ENCODE measurements at places on chromosomes 11 and 22.

GRCh38 chr22:45481661-45482060, 21.0 kb upstream of the FBLN1 start:
- no peak for DNase-seq

DNA sequence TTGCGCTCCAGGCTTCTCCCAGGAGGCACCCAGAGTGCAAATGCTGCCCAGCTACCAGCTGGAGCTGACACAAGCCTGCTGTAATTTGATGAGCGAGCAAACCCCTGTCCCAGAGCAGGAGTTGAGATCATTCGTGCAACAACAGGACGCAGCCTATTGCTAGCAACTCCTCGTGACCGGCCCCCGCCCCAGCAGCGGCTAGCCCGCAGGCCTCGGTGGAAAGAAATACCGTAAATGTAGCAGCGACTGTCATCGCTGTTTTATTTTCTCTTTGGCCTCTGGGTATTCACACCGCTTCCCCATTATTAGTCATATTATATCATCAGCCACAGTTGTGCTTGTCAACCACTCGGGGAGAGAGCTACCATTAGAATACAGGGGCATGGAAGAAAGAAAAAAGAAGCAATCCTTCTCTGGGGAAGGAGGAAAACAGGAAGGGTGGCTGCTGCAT, 59.2 kb upstream of the ATXN10 start:
- peak; percentile 97 for DNase-seq

GRCh38 chr22:30338802-30339201, 12.1 kb upstream of the TBC1D10A start:
- DNase-seq = no peak

DNA sequence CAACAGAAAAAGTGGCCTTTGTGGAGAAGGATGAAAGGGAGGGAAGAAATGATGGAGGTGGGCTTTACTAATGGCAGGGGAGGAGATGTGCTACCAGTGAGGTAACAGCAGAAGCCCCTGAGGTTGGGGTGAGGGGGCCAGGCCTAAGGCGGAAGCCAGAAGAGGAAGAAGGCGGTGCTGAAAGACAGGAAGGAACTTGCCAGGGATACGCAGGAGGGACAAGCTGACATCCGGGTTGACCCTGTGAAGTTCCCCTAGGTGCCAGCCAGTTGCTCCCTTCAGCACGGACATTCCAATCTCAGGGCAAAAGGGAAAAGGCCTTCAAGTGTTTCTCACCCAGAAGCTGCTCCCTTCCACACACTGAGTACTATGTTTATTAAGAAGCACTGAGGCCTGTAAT, 2.3 kb upstream of the TIRAP start:
- no peak for DNase-seq

DNA sequence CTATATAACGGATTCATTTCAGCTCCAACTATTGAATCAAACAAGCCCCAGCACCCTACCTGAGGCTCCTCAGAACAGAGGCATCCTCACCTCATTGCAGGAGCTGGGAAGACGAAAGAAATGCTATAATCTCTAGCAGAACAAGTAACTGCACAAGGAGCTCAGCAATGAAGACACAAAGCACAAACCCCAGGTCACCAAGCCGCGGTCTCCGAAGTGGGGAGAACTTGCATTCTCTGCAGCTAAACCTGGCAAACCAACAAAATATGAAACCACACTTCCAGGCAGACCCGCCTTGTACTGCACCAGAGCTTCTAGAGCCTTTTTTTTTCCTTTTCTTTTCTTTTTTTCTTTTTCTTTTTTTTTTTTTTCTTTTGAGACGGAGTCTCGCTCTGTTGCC, 21.8 kb upstream of the CD5 start:
- DNase-seq = no peak

- DNase-seq = peak; percentile 58
These were observed 10.9 kb downstream of the MTMR2 start for GRCh38 chr11:95912902-95913560.

GRCh38 chr11:86990515-86990914, 35.3 kb upstream of the FZD4 start:
- DNase-seq = peak; percentile 77

- DNase-seq = no peak
These were observed 28.4 kb upstream of the PAMR1 start for GRCh38 chr11:35553831-35554230.

DNA sequence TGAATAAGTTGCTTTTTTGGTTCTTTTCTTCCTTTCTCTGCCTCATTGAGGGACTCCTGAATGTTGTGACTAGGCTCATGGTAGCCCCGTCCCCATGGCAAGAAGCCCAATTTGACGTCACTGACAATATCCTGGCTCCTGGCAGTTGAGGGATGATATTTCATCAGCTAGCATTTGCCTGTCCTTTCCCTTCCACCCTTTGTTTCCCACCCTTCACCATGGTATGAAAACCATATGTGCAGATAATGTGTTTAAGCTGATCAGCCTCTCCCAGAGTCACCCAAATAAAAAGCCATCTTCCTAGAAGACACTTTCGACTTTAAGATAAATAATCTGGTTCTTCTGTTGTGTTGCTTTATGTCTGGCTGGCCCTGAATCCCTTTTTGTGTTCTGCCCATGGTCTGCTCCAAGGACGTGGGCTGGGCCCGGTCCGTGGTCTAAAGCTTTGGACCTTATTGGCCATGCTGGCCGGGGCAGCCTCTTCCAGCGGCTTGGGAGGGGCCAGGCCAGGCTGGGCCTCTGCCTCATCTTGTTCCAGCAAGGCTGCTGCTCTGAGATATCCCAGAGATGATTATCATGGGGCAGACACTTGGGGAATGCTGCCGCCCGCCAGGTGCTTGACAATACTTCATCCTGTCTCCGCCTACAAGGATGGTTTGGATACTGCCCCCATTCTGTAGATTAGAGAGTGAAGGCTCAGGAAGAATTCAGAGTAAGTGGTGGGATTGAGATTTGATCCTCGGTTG, 5.1 kb downstream of the TSPAN18 start:
- DNase-seq = no peak

DNA sequence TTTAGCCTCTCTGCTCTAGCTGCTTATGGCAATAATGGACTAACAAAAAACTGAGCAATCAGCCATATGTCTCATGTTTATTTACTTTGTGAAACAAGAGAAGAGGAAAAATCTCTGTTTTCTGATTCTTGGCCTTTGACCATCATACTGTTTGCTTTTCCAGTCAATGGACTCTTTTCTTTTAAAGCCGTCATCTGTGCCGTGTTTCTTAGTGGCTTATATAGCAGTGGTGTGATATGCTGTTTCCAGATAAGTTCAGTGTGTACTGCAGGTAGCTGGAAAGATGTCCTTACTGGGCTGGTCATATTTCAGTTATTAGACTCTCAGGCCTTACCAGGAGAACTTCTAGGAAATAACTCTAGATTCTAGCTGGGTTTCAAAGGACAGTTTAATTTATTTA, 33.6 kb upstream of the TECTA start:
- no peak for DNase-seq

DNA sequence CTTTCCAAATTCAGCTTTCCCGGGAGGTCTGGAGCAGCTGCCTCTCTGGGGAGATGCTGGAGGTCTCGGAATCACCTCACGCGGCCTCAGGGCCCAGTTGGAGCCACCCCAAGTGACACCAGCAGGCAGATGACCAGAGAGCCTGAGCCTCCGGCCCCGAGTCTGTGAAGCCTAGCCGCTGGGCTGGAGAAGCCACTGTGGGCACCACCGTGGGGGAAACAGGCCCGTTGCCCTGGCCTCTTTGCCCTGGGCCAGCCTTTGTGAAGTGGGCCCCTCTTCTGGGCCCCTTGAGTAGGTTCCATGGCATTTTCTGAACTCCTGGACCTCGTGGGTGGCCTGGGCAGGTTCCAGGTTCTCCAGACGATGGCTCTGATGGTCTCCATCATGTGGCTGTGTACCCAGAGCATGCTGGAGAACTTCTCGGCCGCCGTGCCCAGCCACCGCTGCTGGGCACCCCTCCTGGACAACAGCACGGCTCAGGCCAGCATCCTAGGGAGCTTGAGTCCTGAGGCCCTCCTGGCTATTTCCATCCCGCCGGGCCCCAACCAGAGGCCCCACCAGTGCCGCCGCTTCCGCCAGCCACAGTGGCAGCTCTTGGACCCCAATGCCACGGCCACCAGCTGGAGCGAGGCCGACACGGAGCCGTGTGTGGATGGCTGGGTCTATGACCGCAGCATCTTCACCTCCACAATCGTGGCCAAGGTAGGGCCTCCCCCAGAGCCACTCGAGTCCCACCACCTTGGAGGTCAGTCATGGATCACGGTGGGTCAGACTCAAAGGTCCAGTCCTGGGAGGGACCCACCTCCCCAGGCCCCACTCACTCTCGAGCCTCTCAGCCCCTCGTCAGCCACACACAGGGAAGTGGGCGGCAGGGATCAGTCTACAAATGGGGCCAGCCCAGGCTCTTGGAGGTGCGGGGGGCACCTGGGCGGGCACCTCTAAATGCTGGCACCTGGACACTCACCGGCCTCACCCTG, 525 bp downstream of the SLC22A12 start:
- no peak for DNase-seq

GRCh38 chr22:46068593-46069491, 81.5 kb upstream of the PPARA start:
- no peak for DNase-seq

DNA sequence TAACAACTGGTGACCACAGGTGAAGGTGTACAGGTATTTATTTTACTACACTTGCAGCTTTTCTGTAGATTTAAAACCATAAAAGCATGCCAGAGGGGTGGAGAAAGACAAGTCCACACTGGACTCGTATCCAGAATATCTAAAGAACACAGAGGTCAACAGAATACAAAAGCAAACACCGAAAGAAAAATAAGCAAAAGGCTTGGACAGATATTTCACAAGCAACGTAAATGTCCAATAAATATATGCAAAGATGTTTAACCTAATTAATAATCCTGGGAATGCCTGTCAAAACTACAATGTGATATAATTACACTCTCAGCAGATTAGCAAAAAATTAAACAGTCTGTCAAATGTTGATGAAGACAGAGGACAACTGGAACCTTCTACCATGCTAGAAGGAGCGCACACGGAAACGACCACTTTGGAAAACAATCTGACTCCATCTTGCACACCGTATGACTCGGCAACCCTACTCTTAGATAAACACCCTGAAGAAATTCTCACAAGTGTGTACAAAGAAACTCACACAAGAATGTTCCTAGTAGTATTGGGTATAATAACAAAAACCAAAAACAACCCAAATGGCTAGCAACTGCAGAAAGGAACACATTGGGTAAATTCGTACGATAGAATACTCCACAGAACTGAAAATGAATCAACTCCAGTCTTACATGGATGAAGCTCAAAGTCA, 27.2 kb downstream of the GNB1L start:
- no peak for DNase-seq

DNA sequence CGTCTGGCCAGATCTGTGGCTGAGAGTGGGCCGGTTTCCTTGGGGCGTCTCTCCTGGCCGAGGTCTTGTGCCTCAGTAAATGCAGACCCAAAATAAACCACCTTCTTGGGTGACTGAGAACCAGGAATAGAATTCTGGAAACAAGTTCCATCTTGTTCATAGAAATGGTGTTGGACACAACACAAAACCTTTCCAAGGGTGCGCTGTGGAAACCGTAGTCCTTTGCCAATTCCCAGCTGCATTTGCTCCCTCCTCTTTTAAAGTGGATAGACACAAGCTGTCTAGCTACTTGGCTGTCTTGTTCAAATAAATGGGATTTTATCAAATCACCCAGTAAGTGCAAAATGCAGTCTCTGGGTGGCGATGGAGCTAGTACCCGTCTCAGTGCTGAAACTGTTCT, 300.2 kb downstream of the SHANK2 start:
- DNase-seq = peak; percentile 18

- no peak for DNase-seq
These were observed 21.8 kb downstream of the RNF169 start for GRCh38 chr11:74770456-74770855.

- DNase-seq = no peak
These were observed 36.5 kb upstream of the DNAJB13 start for GRCh38 chr11:73914284-73914683.

DNA sequence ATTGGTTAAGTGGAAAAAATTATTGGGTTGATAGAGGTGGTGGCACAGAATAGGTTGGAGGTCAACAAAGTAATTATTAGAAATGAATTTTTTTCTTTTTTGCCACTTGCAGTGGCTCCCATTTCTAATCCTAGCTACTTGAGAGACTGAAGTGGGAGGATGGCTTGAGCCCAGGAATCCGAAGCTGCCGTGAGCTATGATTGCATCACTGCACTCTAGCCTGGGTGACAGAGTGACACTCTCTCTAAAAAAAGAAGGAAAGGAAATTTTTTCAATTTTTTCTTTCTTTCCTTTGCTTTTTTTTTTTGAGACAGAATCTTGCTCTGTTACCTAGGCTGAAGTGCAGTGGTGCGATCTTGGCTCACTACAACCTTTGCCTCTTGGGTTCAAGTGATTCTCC, 2.2 kb upstream of the BCO2 start:
- DNase-seq = no peak

- no peak for DNase-seq
These were observed 72.0 kb downstream of the FLI1 start for GRCh38 chr11:128765571-128766549.

GRCh38 chr11:35927682-35928081, 16.2 kb upstream of the LDLRAD3 start:
- DNase-seq = peak; percentile 99

DNA sequence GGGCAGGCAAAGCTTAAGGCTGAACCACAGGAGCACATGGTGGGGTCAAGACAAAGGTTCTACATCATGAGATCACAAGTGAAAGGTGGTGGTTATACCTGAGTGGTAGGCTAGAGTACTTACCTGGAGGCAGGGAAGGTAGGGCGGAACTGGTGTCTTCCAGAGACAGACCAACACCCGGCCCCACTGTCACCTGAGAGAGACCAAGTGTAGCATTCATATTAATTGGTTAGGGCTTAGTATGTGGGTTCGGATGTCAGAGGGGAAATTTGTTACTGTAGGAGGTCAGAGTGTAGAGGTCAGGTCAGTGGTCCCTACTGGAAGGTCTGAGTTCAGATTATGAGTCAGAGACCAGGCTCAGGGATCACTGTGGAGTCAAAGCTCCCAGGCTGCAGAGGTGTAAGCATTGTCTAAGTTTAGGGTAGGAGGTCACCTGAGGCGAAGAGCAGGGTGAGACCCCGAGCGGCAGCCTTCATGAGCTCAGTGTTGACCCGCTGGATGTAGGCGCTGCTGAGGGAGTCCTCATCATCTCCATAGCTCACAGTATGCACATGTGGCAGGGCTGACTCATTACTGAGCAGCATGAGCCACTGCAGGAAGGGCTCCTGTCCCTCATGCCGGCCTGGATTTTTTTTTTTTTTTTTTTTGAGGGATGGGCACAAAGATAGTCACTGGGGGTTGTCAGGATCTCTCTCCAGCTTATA, 3.2 kb downstream of the TPP1 start:
- DNase-seq = peak; percentile 13

DNA sequence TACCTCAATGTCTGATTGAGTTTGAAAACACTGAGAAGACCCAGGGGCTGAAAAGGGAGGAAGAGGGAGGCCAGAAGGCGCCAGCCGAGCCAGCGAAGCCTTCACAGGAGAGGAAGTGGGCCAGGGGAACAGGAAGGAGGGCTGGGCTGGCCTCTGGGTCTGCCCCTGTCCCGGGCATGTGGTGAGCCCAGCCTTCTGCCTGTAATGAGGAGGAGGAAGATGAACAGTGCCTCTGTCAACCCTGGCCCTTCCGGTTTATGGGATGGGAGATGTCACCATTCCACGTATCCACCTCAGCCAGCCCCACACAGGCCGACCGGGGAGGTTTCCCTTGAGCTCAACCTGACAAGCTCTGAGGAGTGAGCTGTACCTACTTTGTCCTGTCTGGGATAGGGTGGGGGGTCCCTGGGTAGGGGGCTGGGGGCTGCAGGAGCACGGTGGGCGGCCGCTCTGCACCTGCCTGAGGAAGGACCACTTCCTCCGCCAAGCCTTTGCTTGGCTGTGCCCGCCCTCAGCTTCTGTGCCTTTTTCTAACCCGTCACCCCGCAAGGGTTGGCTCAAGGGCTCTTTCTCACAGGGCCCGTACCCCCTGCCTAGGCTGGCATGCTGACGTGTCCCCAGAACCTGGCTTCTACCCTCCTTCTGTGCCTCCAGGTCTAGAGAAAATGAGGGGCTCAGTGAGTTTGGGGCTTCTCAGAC, 2.0 kb downstream of the PARVG start:
- DNase-seq = no peak

All from epithelial cell of esophagus (primary cell).